ENCODE measurements at places on chromosomes 4 and X.

DNA sequence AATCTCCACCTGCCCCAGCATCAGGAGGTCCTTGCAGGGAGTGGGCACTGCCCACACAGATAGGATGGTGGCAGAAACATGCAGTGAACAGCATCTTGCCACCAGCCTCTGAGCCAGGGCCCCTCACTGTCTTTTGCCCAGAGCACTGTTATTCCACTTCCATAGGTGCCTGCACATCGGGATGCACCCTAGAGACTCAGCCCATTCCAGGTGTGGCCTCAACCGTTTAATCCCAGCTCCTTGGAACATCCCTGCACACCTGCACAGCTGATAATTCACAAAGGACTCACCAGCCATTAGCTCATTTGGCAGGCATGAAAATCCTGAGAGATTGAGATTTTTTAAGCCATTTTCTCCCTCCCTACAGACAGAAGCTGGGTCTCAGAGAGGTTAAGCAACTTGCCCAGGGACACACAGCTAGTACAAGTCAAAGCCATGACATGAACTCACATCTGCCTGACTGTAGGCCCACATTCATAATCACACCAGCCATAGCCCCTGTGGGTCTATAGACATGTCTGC, 116.3 kb downstream of the EFNB1 start:
- DNase-seq = no peak

DNA sequence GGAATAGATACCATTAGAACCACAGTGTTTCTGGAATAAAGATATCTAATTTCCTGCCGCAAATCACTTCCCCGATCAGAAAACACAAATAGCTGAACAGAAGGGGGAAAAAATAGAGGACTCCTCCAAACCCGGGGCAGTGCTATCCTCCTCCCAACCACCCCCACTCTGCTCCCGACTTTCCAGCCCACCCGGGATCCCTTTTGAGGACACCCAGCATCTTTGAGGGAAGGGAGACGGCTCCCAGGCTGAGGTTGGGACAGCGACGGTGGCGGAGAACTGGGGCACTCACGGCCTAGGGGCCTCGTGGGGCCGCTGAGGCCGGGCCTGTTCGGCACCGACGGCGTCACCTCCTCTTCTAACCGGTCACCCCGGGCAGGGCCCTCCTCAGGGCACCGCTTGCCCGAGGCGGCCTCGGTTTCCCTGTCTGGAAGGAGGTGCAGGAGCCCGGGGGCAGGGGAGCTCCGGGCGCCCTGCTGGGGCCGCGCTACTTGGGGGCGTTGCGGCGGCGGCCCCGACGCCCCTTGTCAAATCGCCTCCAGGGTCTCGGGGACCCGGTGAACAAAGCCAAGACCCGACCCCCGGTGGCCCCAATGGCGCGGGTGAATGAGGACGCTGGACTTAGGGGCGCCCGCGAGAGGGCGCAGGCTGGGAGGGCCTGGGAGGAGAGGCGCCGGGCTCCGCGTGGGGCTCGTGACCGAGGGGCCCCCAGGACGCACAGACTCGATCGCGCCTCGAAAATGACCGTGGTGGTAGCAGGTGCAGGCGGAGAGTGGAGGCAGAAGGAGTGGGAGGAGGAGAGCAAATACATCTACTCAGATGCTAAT, 6.9 kb upstream of the ARX start:
- DNase-seq = no peak

DNA sequence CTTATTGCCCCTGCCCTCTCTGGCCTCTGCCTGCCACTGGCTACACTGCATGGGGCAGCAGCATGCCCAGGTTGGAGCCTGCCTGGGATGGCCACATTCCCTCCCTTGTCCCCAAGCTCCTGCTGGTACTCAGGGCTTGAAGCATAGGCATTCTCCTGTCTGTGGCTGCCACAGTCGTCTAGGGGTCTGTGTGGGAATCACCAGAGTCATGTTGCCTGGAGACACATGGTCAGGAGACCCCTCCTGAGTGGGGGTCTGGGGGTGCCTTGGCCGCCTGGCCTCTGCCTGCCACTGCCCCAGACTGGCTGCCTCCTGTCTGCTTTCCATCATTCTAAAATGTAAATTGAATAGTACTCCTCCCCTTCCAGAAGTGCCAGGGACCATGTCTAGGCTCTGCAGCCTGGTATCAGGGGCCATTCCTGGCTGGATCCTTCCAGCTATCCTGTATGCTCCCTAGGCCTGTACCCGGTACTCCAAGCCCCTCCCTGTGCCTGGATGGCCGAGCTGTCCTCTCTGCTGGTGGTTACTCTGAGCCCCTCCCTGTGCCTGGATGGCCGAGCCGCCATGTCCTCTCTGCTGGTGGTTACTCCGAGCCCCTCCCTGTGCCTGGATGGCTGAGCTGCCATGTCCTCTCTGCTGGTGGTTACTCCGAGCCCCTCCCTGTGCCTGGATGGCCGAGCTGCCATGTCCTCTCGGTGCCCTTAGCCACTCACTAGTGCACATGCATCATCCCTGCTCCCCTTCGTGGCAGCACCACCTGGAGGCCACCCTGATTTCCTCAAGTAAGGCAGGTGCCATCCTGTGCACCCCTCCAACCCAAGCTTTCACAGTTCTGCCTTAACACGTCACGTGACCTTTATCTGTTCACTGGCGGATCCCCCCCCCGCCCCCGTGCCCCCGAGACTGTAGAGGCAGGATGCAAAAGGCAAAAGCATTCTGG, 5.5 kb upstream of the NKX1-1 start:
- DNase-seq = no peak

DNA sequence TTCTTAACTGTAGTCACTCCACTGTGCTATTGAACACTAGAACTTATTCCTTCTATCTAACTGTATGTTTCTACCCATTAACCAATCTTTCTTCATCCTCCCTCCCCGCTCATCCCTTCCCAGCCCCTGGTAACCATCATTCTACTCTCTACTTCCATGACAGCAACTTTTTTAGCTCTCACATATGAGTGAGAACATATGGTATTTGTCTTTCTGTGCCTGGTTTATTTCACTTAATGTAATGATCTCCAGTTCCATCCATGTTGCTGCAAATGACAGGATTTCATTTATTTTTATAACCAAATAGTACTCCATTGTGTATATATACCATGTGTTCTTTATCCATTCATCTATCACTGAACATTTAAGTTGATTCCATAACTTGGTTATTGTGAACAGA, 186.5 kb downstream of the GABRB1 start:
- DNase-seq = no peak

Data from amygdala (tissue), 56 donors.